Hematopoietic multipotent progenitor cell treated with erythropoietin and hydrocortisone succinate and interleukin-3 and kit ligand, for 15 days (in vitro differentiated cells): ENCODE measurements at places on chromosomes 5 and 9.

DNA sequence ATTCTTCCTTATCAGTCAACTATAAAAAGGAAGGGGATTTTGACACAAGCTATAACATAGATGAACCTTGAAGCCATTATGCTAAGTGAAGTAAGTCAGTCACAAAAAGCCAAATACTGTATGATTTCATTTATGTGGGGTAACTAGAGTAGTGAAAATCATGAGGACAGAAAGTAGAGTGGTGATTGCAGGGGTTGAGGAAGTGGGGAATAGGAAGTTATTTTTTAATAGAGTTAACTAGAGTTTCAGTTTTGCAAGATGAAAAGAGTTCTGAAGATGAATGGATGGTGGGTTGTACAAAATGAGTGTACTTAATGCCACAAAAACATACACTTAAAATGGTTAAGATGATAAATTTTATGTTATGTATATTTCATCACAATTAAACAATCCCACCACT is 65.4 kb upstream of the FAM174A start:
- DNase-seq: no peak

- DNase-seq: no peak
Measured at GRCh38 chr5:171776213-171776612, 9.4 kb upstream of the SMIM23 start.

- no peak for DNase-seq
Measured at GRCh38 chr9:68669218-68669617, 35.8 kb upstream of the PIP5K1B start.

DNA sequence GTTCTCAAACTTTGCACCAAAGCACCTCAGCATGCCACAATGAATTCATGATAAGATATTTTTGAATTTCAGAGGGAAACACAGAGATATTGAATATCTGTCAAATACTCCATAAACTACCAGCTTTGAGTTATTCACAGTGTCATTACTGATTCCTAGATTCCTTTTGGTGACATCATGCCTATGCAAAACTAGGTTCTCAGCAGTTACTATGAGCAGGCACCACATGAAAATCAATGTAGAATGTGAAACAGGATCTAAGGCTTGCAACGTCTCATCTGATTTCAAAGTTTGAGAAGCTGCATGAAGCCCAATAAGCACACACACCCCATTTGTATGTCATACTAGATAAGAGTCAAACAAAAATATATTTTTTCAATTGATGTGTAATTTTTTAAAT is 426.5 kb downstream of the NR2F1-AS1 start:
- no peak for DNase-seq

DNA sequence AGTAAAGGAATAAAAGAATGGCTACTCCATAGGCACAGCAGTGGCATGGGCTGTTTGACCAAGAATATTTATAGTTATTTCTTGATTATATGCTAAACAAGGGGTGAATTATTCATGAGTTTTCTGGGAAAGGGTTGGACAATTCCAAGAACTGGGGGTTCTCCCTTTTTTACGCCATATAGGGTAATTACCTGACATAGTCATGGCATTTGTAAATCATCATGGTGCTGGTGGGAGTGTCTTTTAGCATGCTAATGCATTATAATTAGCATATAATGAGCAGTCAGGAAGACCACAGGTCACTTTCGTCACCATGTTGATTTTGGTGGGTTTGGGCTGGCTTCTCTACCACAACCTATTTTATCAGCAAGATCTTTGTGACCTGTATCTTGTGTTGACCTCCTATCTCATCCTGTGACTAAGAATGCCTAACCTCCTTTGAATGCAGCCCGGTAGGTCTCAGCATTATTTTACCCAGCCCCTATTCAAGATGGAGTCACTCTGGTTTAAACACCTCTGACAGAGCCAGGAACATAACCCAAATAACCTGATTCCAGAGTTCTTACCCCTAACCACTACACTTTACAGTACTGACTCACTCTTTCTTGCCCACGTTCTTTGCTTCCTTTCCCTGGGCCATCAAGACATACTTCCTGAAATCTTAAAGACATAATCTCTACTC is 25.0 kb upstream of the MRPS30 start:
- no peak for DNase-seq

- no peak for DNase-seq
Measured at GRCh38 chr9:73701415-73702057, 549.9 kb downstream of the ANXA1 start.
